ENCODE measurements at places on chromosomes 1 and 21. TPM values are rescaled to one million over a fixed set of nuclear protein-coding genes. Genes with fewer than 3 reads are reported as not detected.

Gene NEGR1
- total RNA-seq, result not detected

Gene EIF2D
- 40.8 TPM for total RNA-seq

Gene COL8A2
- 0.08 TPM for total RNA-seq

Gene PSMD4
- total RNA-seq, result 350 TPM

Gene FBLIM1
- total RNA-seq, result 0.16 TPM

Gene TNFRSF18
- total RNA-seq, result 102 TPM

Gene CD58
- 9.4 TPM for total RNA-seq

Gene CALML6
- total RNA-seq, result 0.51 TPM

All from activated T-cell treated with anti-CD3 and anti-CD28 coated beads, Interleukin-2, amount 50 U/mL, for 4 hours (primary cell).